ENCODE measurements at places on chromosomes 5 and 9.

GRCh38 chr5:147578228-147579024 lies 68.6 kb upstream of the DPYSL3 start:
- peak; percentile 52 for DNase-seq

DNA sequence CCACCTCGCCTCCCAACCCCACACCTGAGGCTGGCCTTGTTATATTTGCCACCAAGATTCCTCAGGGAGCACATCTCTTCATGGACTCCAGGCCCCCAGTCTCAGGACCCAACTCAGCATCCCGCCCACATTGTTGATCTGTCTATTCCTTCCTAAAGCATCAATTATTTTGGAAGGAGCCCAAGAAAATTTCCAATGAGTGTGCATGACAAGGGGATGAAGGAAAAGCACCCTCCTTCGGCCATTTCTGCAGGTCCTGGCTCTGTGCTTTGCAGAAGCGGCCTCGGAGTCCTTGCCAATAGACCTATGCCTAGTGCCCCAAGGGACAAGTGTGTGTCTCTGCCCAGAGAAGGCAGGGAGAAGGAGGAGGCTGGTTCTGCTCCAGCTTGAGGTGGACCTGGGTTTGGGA lies 273.2 kb downstream of the GADD45G start:
- DNase-seq = no peak

DNA sequence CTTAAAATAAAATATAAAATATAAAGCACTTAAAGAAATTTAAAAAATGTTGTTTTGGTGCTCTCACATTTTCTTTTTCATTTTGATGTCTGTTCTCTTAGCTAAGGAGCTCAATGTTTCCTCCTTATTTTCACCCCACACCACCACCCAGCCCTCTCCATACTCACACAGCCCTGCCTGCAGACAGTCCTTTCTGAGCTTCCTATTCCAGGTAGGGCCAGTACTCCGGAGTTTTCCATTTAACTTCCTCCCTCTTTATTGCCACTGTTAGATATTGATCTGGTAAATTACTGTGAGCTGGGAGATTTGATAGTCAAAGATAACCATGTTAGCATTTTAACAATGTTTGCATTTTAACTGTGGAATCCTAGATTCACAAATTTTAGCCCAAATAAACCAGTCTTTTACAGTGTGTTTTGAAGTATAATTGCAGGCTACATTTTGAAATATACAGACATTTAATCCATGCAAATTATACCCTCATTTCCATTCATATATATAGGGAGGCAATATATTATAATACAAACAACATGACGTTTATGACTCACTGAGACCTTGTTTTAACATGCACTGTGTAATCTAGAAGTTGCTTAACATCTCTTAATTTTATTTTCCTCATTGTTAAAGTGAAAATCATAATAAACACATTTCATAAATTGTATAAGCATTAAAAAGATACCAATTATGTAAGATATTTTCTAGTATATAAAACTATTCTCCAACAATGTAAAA lies 927.1 kb downstream of the NR2F1-AS1 start:
- DNase-seq = no peak

- peak; percentile 34 for DNase-seq
Measured at GRCh38 chr9:111108946-111109345, 70.7 kb upstream of the LPAR1 start.

DNA sequence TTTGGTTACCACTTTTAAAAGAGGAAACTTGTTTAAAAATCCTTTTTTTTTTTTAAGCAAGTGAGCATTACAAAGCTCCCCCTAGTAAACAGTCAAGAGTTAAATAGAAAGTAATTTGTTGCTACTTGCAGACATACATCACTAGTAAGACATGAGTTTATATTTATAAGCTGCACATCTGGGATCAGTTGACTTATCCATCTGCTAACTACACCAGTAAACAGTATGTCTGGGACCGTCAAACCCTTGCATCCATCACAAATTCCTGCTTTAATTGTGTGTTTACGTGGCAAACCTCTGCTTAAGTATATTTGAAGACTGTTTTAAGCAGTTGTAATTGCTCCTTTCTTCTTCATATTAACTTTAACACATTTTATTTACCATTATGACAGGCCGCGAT lies 146.8 kb downstream of the EBF1 start:
- DNase-seq = no peak

- no peak for DNase-seq
Measured at GRCh38 chr9:87212605-87213021, 265.3 kb upstream of the GAS1 start.

GRCh38 chr5:66223637-66224036 lies 79.5 kb downstream of the SREK1 start:
- peak; percentile 12 for DNase-seq

DNA sequence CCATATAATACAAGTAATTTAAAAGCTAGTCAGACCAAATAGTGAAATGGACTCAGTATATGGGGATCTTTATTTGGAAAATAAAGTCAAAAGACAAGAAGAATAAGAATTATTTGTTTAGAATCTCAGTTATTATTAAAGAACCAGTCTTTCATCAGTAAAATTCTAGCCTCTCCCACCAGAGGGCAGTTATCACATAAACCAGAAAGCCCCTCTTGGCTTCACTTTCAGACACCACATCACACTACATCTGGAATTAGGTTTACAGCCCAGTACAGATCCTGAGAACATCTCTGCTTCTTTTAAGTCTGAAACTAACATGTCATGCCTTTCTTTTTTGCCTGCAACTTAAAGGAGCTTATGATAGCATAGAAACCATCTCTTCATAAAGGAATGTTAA lies 12.2 kb upstream of the HSPB3 start:
- peak; percentile 75 for DNase-seq

GRCh38 chr9:37412431-37413151 lies 9.9 kb upstream of the GRHPR start:
- no peak for DNase-seq

- DNase-seq = no peak
Measured at GRCh38 chr9:117073071-117073470, 341.8 kb downstream of the ASTN2 start.

- DNase-seq = no peak
Measured at GRCh38 chr5:83050723-83051340, 26.4 kb downstream of the TMEM167A start.

DNA sequence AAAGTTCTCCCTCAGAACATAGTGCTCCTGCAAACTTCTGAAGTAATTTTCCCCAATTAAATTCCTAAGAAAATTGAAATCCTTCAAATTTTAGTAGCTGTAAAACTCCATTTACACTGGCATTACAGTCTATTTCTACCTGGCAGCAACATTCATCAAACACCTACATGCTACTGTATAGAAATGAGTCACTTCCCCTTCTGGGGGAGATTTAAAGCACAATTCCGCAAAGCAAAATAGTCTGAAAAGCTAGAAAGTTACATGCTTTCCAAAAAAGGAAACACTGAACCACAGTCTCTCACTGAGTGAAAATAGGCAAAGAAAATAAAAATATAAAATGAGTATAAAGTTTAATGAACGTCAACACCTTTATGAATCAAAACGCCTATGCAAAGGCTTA lies 43.3 kb downstream of the MCTP1 start:
- DNase-seq = no peak

- no peak for DNase-seq
Measured at GRCh38 chr5:10138395-10139057, 111.2 kb downstream of the ATPSCKMT start.

GRCh38 chr9:131839281-131840084 lies 99.6 kb upstream of the RAPGEF1 start:
- no peak for DNase-seq

DNA sequence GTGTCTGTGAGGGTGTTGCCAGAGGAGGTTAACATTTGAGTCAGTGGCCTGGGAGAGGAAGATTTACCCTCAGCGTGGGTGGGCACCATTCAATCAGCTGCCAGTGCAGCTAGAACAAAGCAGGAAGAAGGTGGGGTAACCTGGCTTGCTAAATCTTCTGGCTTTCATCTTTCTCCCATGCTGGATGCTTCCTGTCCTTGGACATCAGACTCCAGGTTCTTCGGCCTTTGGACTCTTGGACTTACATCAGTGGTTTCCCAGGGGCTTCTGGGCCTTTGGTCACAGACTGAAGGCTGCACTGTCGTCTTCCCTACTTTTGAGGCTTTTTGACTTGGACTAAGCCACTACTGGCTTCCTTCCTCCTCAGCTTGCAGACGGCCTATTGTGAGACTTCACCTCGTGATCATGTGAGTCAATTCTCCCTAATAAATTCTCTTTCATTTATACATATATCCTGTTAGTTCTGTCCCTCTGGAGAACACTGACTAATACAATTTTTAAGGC lies 38.1 kb downstream of the PBX3 start:
- peak; percentile 33 for DNase-seq

- no peak for DNase-seq
Measured at GRCh38 chr9:124372038-124372437, 43.2 kb downstream of the PSMB7 start.

DNA sequence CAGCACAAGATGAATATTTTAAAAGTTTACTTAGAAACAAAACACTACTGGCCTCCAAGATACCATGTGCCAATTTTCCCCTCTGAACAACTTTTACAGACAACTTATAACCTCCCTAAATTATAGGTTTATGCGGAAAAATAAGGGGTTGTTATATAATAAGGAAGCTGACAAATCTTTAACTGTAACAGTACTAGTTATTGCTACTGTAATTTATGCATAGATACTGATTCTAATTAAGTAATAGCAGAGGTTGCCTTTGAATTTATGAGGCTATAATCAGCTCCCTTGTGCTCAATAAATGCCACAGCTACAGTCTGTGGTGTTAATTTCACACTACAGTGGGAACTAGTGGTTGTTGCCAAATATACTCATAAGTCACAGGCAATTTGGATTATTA lies 291.3 kb upstream of the PCSK5 start:
- no peak for DNase-seq

DNA sequence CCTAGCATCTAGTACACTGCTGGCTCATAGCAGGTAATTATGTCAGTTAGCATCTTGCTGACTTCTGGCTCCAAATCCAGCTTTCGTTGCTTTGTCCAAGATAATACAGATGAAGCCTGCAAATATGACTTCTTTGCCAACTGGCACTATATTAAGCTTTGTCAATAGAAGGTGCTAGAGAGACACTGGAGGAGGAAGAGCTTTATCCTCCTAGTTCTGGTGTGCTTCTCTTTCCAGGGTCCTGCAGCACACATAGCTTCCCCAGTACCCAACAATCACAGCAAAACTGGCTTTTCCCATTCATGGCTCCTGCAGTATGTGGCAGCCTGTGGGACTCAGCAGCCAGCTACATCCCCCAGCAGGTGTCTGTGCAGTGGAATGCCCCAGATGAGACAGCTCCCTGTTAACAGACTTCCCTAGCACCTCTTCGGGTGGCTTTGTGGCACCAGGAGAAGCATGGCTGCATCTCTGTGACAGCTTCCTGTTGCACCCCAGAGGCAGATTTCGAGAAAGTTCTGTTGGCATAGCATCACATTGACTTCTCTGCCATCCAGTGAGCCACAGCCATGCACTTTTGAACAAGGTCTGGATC lies 147.8 kb downstream of the OXCT1 start:
- no peak for DNase-seq

DNA sequence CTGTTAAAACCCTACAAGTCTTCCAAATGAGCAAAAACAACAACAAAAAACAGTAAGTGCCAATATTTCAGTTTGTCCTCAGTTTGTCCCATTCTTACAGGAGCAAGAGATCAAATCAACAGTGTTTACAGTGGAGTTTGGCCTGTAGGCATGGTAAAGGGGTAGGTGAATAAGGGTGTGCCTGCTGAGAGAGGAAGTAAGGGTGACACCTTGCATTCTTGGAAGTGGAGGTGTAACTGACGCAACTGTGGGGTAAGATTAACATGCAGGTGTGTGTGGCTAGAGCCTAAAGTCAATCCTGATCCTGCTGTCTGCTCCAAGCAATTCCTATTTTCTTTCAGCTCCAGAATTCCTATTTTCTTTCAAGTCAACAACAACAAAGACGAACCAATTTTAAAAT lies 43.4 kb downstream of the PFDN1 start:
- DNase-seq = no peak

GRCh38 chr5:124963236-124963919 lies 216.9 kb upstream of the ZNF608 start:
- DNase-seq = peak; percentile 48

- no peak for DNase-seq
Measured at GRCh38 chr5:378976-379742, 57.6 kb downstream of the AHRR start.

DNA sequence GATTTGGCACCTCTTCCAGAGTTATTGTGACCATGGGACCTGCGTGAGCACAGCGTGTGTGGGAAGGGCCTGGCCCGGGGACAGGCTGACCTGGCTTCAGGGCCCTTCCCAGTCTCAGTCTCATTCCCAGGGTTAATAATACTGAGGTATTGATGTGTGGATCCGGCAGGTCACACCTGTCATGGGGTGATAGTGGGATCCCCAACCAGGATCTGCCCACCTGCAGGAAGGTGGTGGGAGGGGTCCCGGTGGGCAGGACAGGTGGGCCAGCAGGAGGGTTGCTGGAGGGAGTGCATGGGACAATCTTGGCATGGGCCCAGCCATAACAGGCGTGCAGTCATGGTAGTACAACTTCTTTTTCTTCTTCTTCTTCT lies 55.4 kb downstream of the COL15A1 start:
- DNase-seq = no peak

GRCh38 chr9:92655366-92655765 lies 14.6 kb downstream of the IPPK start:
- no peak for DNase-seq

- DNase-seq = no peak
Measured at GRCh38 chr9:110745676-110746075, 77.1 kb downstream of the MUSK start.

GRCh38 chr5:10760096-10760920 lies 726 bp downstream of the DAP start:
- peak; percentile 83 for DNase-seq

DNA sequence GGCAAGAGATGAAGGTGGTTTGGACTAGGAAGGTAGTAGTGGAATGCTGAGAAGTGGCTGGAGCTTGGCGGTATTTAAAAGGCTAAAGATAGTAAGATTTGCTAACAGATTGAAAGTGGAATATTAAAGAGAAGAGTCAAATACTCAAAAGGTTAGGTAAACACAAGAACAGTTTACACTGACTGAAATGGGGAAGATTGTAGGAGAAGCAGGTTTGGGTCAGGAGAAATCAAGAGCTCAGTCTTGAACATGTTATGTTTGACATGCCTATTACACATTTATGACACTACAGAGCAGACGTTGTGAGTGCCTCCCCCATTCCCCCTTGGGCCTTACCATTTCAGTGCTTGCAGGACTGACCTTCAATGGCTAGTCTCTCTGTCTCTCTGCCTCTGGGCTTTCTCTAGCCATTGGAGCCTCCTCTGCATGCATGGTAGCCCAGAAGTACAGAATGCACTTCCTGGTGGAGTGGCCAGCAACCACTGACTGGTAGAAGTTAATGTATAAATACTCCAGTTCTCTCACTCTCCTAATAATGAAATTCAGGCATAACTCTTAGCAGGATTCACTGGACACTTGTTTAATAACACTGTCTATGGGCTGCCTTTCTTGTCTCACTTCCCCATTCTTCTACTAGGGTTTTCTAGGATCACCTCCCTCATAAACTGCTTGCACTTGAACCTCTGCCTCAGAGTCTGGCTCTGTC lies 56.8 kb downstream of the HMGCS1 start:
- no peak for DNase-seq

Measured in hematopoietic multipotent progenitor cell treated with erythropoietin and hydrocortisone succinate and interleukin-3 and kit ligand, for 6 days (in vitro differentiated cells).